Activated CD4-positive, CD25-positive, alpha-beta regulatory T cell treated with anti-CD3 and anti-CD28 coated beads, Interleukin-2, amount 50 U/mL, for 24 hours (primary cell): ENCODE measurements at places on chromosomes 12 and 14.
A peak's percentile ranks its signal among the peaks of the same experiment; 100 is the strongest.

GRCh38 chr12:131251336-131252101 is 297.8 kb downstream of the ADGRD1 start:
- ATAC-seq, result no peak

DNA sequence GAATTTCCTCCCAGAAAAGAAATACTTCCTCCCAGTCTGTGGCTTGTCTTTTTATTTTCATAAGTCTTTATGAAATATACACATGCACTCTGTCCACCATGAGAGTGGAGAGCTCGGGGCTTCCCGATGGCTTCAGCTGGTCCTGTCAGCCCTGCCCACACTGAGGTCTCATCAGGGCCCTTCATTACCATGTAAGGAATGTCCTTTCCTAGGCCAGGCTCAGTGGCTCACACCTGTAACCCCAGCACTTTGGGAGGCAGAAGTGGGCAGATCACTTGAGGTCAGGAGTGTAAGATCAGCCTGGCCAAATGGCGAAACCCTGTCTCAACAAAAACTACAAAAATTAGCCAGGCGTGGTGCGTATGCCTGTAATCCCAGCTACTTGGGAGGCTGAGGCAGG is 77.0 kb downstream of the CPSF2 start:
- no peak for ATAC-seq

DNA sequence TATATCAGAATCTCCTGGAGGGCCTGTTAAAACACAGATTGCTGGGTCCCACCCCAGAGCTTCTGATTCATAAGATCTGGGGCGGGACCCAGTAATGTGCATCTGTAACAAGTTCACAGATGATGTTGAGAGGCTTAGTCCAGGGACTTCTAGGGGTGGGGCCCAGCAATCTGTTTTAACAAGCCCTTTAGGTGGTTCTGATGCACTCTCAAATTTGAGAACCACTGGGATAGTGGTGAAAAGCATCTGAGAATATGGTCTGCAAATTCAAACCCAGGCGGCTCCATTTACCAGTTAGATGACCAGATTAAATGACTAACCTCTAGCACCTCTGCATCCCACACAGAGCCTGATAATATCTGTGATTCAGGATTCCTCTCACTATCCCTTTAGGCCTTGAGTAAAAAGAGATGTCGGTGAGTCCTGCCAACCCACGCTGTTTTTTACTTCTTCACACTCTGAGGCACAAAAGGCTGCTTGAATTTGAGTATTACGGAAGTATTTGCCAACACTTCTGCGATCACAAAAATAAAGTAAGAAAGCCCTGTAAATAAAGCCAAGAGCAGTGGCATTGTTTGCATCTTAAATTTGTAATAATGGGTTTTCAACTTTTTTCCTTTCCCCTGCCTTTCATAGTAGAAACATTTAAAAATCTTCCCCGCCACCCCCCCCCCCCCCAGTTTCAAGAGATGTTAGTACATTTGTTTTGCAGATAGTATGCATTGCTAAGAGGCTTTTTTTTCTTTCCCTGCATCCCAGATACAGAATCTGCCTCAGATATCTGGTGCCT is 1.8 kb upstream of the FRS2 start:
- ATAC-seq, result no peak

- ATAC-seq, result no peak
These were observed 51.4 kb downstream of the CYP46A1 start for GRCh38 chr14:99735189-99736135.

DNA sequence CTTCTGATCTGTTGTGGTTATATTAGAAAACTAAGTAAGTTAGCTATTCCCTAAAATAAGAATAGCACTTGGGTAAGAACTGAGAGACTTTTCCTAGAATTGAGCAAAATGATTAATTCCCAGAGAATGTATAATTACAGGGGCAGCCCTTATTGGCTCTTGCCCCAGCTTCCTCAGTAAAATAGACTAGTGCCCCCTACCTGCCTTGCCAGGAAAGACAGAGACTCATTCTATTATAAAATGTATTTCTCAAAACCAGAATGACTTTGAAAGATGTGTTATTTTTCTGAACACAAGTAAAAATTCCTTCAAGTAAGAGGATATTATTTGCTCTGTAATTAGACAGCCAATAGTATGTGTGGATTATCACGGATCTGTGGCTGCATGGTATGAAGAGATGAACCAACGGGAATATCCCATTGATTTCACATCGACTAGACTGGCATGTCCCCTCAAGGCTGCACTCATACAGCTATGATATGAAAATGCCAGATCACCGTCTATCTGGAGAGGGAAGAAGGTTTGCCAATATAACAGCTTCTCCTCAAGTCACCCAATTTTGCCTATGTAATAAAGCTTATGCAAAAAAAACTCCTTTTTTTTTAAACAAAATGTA is 7.4 kb upstream of the GLRX5 start:
- ATAC-seq, result peak; percentile 5

DNA sequence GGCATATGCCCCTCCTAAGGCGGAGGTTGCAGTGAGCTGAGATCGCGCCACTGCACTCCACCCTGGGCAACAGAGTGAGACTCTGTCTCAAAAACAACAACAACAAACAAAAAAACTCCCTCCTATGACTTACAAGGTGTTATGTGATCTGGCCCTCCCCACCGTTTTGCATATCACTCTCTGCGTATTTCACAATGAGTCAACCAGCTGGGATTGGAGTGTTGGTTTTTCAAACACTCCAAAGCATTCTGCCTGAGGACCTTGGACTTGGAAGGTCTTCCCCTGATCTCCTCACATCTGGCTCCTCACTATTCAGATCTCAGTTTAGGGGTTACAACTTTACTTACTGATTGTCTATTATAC is 14.0 kb downstream of the MANSC1 start:
- no peak for ATAC-seq

DNA sequence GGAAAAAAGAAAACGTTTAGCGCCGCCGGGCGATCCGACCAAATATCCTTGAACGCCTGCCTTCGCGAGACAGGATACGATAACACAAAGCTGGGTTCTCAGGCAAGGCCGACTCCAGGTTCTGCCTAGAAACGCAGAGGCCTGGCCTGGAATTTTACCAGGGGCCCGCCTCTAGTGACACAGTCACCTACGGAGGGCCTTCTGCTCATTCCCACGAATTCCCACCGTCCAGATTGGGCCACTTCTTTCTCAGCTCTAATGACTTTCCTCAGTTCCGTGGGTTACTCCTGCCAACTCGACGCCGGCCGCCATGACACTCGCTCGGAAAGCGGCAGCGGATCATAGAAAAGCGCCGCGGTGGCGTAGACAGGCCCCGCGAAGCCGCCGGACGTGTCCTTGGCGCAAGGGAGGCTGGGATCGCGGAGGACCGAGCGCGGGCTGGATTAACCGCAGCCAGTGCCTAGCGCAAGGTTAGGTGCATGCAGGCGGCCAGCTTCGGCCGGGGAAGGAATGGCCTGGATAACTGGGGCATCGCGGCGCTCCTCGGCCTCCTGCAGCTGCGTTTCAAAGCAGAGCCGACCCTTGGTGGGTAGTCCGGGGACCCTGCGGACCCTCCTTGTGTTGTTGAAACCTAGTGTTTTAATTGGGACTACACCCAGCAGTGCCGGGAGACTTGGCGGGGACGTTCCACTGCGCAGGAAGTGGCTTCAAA is at the start of gene TRIP11:
Gene TRIP11 (minus strand): TSS at position 341 of the 712 bp plus-strand sequence. CDS start 374 bp downstream, outside the sequence.
- ATAC-seq, result peak; percentile 98

DNA sequence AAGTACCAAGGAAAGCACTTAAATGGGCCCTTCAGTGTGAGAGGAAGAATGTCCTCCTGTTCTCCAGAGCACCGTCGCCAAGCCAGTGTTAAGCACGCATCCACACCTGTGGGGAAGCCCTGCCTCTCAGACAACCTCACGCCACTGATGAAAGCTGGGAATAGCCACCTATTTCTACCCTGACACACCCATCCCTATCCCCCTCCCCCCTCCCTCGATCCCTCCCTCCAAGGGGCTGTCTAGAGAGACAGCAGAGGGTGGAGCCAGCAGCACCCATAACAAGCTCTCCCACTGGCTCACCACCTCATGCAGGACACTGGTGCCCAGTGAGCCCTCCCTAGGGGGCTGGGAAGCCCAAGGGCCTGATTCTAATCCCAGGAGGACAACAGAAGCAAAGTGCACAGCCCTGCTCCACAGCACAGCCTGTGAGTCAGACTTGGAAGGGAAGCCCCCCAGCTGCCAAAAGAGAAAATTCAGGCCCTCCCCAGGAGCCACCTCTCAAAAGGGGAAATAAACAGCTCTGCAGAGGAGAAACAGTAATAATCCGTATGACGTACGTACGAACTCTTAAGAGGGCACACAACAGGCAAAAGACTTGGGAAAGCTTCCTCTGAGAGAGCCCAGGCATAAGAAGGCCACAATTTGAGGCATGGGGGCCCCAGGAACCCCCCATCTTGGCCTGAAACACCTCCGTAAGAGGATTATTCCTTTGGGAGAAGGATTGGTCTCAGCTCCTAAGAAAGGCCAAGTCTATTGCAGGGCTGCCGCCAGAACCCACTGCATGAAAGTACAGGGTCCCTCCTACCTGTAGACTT is 7.8 kb downstream of the PITPNM2 start:
- ATAC-seq, result peak; percentile 36

- ATAC-seq, result no peak
These were observed 7.4 kb downstream of the GLIPR1L1 start for GRCh38 chr12:75341873-75342272.

- no peak for ATAC-seq
These were observed 12.5 kb downstream of the PAPOLA start for GRCh38 chr14:96514694-96515093.

GRCh38 chr12:56165369-56165768 is 7.2 kb downstream of the MYL6 start:
- no peak for ATAC-seq

GRCh38 chr12:50403001-50403440 is 2.3 kb downstream of the LARP4 start:
- ATAC-seq, result no peak

- no peak for ATAC-seq
These were observed 914.7 kb downstream of the NRXN3 start for GRCh38 chr14:79084861-79085260.

GRCh38 chr12:26011099-26011498 is 52.6 kb downstream of the RASSF8 start:
- no peak for ATAC-seq
